ENCODE measurements at places on chromosomes 2 and 18.

GRCh38 chr2:239394346-239394945 lies 6.4 kb downstream of the HDAC4 start:
- no peak for DNase-seq

DNA sequence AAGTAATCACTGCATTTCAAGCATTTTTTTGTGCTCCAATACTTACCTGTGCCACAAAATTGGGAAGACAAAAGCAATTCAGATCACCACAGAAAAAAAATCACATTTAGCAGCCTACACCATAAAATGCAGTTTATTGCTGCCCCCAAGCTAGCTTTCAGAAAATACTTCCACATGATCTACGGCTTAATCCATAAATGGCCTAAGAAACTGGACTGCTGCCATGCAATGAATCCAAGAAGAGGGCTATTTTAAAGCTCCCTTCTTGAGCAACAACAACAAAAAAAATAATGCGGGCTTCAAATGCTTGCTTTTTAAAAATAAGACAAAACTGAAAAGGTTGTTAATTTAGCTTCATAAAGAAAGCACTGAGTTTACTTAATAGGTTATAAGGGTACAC lies 272.3 kb downstream of the RAD51AP2 start:
- no peak for DNase-seq

GRCh38 chr2:239298116-239298804 lies 102.6 kb downstream of the HDAC4 start:
- DNase-seq: peak; percentile 53

DNA sequence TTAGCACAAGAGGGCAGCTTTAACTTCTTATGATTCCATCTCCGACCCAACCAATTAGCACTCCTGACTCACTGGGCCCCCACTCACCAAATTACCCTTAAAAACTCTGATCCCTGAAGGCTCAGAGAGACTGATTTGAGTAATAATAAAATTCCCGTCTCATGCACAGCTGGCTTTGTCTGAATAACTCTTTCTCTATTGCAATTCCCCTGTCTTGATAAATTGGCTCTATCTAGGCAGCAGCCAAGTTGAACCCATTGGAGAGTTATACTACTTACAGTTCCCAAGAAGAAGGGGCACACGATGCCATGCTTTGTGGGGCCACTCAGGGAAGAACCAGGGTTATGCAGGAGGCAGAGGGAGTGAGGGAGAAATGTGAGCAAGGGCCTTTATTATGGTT lies 632.8 kb downstream of the TSN start:
- DNase-seq: no peak

GRCh38 chr2:98541489-98541888 lies 66.8 kb downstream of the COA5 start:
- no peak for DNase-seq

GRCh38 chr2:135845997-135846396 lies 9.0 kb upstream of the LCT start:
- DNase-seq: no peak

GRCh38 chr2:99974682-99975375 lies 167.6 kb downstream of the AFF3 start:
- DNase-seq: no peak

DNA sequence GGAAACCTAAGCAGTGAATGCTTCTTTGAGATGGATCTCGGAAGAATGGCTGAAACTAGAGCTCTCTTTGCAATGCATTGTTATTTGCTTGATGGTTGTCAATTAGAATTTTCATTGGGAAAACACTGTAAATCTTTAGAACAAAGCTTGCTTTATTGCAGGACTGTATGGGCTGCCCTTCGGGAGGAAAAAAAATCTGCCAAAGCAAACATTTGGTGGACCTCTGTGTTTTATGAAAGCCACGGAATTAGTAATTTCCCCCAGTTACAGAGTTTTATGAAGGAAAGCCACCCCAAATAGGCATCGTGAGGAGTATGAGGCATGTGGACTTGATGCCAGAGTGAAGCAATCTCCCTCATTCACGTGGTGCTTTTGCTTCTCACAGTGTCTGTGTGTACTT lies 33.5 kb downstream of the RHBDD1 start:
- no peak for DNase-seq

DNA sequence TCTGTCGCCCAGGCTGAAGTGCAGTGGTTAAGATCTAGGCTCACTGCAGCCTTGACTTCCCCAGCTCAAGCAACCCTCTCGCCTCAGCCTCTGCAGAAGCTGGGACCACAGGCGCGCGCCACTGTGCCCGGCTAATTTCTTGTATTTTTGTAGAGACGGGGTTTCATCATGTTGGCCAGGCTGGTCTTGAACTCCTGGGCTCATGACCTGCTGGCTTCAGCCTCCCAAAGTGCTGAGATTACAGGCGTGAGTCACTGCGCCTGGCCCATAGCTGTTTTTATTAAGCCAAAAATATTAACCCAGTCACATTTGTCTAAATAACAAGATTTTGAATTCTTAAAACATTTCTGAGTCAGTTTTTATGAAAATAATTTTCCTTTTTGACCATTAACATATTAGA lies 6.3 kb upstream of the SFT2D3 start:
- DNase-seq: no peak

GRCh38 chr18:70329071-70329470 lies 40.2 kb downstream of the SOCS6 start:
- DNase-seq: no peak

DNA sequence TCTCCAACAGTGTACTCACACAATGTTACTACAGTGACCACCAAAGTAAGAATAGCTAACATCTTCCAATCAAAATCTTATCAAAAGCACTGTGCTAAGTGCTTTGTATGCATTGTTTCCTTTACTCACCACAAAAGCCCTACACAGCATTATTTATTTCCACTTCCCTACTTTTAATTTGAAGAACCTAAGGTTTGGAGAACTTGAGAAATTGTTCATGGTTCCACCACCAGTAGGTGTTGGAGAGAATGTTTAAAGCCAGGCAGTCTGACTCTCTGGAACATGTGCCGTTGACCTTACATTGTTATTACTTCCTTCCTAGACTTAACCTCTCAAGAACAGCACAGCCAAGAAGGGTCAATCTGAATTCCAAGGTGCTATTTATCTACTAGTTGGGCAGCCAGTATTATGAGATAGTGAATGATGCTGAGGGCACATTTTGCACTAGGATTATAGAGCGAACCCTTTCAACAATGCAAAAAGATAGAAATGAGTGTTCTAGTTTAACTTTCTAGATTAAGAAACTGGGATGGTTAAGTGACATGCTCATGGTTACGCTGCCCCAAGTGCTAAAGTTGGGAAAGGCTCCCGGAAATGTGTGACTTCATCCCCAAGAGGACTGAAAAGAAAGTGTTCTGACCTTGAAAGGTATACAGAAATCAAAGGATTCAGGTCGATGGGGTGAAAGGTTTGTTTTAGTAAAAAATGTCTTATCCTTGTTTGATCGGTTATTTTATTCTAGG lies 55.2 kb upstream of the FAM136A start:
- no peak for DNase-seq

GRCh38 chr2:62631160-62632085 lies 74.1 kb upstream of the EHBP1 start:
- DNase-seq: no peak

DNA sequence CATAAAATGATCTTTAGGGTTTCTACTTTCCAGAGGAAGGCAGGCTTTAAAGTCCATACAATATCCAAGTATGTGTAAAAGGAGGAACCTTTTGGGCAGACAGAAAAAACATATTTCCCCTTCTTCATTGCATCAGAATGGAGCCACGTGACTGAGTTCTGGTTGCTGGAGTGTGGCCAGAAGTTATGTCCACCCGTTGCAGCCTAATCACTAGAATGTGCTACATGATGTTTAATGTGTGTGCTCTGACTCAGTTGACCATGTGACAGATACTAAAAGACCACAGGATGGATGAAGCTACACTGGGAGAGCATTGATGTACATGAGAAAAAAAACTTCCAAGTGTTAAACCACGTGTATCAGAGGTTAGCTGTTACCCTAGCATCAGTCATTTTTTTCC lies 460.9 kb downstream of the RIT2 start:
- no peak for DNase-seq

- no peak for DNase-seq
Observed at GRCh38 chr18:70931942-70932814, 643.3 kb downstream of the SOCS6 start.

- no peak for DNase-seq
Observed at GRCh38 chr2:177244244-177244771, 20.2 kb downstream of the NFE2L2 start.

DNA sequence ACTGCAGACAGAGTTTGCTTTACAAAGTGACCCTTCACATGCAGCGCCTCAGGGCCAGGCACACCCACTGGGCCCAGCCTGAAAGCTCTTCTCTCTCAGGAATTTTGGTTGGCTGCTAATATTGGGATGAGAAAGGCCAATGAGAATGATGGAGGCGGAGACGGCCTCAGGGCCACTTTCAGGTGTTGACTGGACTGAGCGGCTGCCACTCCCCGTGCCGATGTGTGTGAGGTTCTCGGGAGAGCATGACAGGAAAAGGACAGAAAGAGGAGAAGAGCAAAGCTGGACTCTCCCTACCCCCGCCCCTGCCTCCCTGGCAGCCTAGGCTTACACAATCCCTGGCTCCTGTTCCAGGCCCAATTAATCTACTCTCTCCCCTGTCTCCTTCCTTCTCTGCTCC lies 155.7 kb downstream of the CELF4 start:
- DNase-seq: no peak

DNA sequence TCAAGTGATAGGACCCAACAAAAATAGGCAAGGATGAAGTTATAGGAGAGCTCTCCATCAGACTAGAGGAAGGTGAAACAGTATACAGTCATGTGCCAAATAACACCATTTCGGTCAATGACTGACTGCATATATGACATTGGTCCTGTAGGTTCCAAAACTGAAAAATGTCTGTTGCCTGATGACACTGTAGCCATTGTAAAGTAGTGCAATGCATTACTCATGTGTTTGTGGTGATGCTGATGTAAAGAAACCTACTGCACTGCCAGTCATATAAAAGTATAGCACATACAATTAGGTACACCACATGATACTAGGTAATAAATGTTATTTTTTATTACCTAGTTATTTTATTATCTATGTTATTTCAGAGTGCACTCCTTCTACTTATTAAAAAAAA lies 147.9 kb downstream of the GREB1L start:
- DNase-seq: no peak

- no peak for DNase-seq
Observed at GRCh38 chr18:5662586-5663090, 118.8 kb upstream of the EPB41L3 start.

DNA sequence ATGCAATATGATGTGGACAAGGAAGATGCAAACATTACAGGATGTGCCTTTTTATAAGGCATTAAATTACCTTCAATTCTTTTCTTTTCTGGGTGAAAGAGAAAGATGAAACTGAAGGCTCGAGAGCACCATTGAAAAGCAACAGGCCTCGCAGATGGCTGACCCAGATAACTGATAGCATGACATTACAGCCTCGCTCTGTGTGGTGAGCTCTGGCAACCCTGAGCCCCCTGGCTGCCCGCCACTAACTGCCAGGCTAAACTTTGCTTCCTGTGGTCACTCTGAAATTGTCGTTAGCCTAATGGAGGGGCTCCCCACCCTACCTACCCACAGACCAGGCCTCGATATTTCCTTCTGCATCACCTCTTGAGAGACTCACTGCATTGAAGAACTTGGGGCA lies 516.8 kb upstream of the FANCL start:
- no peak for DNase-seq

GRCh38 chr2:11677136-11678055 lies 7.4 kb upstream of the NTSR2 start:
- no peak for DNase-seq

DNA sequence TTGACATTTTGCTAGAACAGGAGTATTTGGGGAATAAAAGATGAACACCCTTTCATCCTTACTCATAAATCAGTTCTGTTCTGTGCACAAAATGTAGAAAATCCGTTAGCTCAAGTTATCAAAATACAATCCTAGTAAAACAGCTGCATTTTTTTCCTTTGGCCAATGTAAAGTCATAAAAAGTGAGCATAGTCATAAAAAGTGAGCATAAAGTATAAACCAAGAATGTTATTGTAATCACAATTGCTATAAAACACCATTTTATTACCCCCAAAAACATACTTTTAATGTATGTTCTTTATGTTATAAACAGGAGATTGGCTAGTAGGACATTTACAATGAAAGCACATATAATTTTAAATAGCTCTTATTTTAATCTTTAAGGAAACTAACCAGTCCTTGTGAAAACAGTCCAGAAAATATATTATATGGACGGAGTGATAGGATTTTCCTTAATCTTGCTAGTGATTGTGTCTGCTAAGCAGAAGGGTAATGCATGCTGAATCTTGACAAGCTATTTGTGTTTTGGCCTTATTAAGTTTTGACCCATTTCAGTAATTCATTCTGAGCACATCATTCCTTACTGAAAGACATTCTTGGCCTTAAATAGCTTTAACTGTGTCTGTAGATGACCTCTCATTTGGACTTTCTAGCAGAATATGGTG lies 891.8 kb downstream of the DSC3 start:
- DNase-seq: no peak

GRCh38 chr18:12458771-12459170 lies 51.0 kb downstream of the PRELID3A start:
- DNase-seq: no peak

GRCh38 chr2:57516698-57517340 lies 529.8 kb upstream of the VRK2 start:
- no peak for DNase-seq

- DNase-seq: no peak
Observed at GRCh38 chr2:173891315-173892037, 73.7 kb downstream of the SP3 start.

DNA sequence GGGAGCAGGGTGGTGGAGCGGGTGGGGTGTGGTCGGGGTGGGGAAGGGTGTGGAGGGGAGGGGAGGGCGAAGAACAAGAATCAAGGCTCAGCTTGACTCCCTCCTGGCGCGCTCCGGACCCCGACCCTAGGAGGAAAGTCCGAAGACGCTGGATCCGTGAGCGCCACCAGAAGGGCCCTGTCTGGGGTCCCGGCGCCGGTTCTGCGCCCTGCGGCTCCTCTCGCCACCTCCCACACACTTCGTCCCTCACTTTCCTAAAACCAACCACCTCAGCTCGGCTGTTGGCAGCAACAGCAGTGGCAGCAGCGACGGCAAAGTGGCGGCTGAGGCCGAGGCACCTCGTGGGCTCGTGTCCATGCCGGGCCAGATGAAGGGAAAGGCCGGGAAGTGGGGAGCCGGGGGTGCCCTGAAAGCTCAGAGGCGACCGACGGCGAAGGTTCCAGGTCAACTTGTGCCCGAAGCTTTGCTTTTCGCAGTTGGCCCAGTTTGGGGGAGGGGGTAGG lies 2.1 kb downstream of the KLHL14 start:
- DNase-seq: no peak

Measured in stimulated activated CD8-positive, alpha-beta memory T cell treated with anti-CD3 and anti-CD28 coated beads, Interleukin-12 subunit alpha, Interleukin-12 subunit beta, amount 100 ng/mL, for 4 hours (primary cell).